ENCODE measurements at places on chromosomes 5 and 9.

GRCh38 chr5:17966640-17967402 is 332.6 kb downstream of the TAF11L14 start:
- DNase-seq, result no peak

- no peak for DNase-seq
These were observed 5.1 kb upstream of the NFIB start for GRCh38 chr9:14318934-14319580.

DNA sequence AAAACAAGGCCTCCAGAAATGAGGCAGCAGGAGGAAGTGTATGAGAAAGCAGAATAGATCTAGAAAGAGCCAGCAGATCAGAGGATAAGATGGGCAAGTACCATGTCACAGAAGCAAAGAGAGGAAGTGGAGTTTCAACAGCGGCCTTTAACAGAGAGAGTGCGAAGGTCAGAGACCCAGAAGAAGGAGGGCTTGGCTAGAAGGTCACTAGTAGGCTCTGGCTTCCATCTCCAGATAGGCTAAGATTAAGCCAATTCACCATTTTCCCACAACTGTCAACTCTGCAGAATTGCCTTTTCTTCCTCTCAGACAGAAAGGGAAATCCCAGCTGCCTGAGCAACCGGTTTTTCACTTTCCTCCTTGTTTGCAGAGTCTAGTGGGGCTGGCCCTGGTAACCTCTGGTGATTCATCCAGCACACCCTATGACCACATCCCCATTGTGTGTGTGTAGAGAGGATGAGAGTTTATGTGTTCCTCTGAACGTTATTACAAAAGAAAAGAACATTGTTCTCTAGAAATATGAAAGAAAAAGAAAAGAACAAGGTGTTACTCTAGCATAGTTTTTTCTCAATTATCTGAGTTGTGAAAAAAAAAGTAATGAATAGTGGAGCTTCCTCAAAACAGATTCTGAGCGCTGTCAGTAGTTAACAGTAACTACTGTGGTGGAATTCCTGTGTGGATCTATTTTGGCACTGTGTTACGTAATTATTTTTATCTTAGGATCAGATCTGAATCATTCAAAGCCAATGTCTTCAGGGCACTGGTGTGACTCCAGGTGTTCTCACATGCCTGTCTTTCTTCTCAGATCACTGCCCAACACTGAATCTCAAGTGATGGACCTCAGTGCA is 220.4 kb downstream of the ARRDC3 start:
- DNase-seq, result no peak

- no peak for DNase-seq
These were observed 26.3 kb upstream of the NDFIP1 start for GRCh38 chr5:142082182-142082781.

DNA sequence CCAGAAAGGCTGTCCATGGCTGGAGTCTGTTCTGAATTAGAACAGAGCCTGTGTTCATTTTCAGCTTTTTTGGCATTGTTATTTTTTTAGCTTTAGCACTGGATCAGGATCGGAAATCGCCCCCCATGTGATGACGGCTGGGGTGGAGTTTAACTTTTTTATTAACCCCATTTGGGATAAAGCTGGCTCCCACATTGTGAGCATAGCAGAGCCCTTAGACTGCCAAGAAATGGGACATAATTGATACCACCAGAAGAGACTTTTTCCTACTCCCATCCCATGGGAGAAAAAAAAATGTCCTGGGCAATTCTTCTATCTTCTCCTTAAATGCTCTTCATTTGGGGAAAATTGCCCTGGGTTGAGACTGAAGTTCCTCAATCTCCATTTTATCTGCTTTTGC is 52.4 kb downstream of the SLIT3 start:
- DNase-seq, result no peak

DNA sequence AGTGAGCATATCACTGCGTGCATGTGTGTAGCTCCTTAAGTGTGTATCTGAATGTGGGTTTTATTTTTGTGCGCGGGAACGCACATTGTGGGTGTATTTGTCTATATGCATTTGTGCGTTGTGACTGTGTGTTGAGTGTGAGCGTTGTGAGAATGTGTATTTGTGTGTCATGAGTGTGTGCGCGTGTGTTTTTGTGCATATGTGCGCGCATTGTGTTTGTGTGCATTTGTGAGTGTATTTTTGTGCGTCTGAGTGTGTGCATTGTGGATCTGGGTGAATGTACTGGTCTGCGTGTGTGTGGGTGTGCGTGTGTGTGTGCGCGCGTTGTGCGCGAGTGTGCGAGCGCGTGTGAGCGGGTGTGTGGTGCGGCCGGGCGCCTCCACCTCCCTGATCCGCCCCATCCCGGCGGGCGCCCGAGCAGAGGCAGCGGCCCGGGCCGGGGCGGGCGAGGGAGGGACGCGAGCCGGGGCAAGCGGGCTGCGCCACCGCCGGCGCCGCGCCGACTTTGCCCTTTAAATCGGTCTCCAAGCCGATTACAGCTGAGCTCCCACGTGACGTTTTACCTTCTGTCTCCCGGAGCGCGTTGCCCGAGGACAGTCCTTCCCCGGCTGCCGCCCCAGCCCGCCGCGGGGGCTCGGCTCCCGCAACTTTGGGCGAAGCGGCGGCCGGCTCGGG is at the start of gene RASGRF2:
RASGRF2 (plus strand) TSS at position 596 of the 675 bp plus-strand sequence. CDS start 376 bp downstream, outside the sequence.
- DNase-seq, result no peak

- DNase-seq, result no peak
These were observed 49.7 kb downstream of the YIPF5 start for GRCh38 chr5:144120661-144121180.

GRCh38 chr9:29060041-29060440 is 1486.8 kb upstream of the C9orf72 start:
- no peak for DNase-seq

GRCh38 chr9:91253488-91253887 is 108.2 kb downstream of the AUH start:
- DNase-seq, result no peak

DNA sequence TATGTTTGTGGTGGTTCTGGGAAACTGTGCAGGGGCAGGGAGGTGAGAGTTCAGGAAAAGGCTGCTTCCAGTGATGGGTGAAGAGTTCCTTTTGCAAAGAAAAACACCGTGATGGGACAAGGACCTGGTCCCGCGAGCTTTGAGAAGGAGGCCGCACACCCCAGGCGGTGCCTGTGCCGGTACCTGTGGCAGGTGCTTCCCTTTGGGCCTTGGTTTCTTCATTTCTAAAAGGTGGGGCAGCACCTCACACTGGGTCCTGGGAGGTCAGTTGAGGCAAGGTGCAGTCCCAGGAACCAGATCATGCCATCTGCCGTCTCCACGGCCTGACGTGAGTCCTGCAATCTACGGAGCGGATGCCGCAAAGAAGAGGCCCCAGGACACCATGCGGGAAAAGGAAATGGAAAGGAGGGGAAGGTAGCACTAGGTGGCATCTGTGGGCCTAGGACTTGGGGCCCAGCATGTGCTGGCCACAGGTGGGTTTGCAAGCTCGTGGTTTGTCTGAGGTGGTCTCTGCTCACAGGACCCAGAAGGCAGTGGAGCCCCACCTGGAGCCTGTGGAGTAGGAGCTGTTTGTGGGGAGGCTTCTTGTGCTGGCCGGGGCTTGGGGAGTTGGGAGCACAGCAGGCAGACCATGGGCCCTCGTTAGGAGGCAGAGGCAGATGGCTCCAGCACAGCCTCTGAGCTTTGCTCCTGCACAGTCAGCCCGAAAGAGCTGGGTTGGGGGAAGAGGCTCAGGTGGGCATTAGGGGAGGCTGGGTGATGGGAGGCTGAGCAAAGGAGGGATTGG is 131.6 kb downstream of the CACNA1B start:
- no peak for DNase-seq

DNA sequence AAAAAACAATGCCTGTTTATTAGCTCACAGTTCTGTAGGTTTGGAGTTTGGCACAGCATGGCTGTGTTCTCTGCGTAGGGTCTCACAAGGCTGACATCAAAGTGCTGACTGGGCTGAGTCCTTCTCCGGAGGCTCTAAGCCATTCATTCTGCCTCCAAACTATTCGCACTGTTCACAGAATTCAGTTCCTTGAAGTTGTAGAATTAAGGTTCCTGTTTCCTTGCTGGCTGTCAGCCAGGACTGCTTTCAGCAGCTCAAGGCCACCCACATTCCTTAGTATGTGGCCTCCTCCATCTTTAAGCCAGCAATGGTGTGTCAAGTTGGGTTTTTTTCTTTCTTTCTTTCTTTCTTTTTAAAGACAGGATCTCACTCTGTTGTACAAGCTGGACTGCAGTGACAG is 161.9 kb downstream of the CDH6 start:
- DNase-seq, result no peak

- no peak for DNase-seq
These were observed 145.1 kb upstream of the DAB2 start for GRCh38 chr5:39569857-39570256.

DNA sequence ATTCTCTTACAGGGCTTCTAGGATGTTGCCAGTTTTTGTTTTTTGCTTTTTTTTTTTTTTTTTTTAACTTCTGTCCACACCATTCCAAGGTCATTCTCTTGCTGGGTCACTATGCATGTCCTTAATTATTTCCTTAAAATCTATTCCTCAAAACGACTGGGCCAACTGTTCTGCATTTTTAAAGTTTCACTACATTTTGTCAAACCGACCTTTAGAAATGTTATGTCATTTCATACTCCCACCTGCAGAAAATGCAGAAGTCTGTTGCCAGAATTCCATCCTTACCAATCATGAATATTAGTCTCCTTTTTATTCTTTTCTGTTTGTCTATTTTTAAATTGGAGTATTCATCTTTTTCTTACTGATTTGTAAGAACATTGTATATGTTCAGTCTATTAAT is 295.5 kb downstream of the ZSWIM6 start:
- DNase-seq, result no peak

- DNase-seq, result no peak
These were observed 19.4 kb upstream of the KCNIP1 start for GRCh38 chr5:170484459-170484831.

GRCh38 chr9:36258996-36259533 is 817 bp upstream of the GNE start:
- no peak for DNase-seq

DNA sequence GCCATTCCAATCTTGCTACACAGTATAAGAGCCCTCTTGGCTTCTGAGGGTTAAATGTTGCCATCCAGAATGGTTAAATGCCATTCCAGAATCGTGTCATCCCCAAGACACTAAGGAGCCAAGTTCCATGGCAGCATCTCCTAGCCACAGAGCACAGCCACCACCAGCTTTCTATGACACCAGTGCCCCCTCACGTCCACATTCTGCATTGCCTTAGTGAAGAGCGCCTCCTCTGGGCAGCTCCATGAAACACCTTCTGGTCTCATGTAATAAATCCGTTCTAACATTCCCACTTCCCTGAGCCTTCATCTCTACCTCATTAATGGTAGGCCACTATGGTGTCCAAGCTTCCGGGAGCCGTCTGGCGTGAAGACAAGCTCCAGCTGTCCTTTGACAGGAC is 12.4 kb downstream of the CBY3 start:
- no peak for DNase-seq

DNA sequence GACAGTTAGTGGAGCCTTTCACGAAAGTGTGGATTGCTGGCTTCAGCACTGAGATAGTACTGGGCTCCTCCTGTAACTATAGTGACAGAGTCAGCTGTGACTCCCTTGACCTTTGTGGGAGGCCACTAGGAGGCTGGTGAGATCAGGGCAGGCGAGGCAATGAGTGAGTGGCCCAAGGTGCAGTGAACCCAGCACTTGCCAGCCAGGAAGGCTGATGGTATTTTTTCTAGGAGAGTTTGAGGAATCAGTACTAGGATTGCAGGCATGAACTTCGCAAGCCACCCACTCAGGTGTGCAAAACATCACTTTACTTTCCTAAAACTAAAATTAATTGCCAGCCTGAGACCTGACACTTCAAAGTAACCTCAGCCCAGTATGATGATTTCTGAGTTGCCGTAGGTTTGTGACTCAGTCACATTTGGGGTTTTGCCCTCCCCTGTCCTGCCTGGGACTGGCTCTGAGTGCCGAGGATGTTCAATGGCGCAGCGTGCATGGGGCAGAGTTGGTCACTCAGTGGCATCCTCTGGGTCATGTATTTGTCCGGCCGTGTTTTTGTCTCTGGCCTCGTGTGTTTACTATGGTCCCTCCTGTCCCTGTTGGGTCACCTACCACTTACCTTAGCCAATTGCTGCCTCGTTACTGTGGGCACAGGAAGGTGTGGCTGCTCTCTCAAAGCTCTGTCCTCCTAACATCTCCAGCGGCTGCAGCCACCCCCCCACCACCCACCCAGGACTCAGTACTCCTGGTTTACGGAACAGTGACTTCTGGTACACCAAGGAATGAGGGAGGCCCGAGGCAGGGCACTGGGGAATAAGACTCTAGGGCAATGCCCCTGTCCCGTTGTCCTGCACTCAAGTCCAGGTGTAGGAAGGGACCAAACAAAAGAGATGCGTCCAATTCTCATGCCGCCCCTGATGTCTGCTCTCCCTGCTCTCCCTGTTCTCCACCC is 67.2 kb downstream of the IL31RA start:
- DNase-seq, result no peak

DNA sequence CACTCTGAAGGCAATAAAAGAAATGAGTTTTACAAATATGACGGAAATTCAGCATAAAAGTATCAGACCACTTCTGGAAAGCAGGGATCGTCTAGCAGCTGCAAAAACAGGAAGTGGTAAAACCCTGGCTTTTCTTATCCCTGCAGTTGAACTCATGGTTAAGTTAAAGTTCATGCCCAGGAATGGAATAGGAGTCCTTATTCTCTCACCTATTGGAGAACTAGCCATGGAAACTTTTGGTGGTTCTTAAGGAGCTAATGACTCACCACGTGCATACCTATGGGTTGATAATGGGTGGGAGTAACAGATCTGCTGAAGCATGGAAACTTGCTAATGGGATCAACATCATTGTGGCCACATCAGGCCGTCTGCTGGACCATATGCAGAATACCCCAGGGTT is 93.5 kb upstream of the RGMB start:
- no peak for DNase-seq

DNA sequence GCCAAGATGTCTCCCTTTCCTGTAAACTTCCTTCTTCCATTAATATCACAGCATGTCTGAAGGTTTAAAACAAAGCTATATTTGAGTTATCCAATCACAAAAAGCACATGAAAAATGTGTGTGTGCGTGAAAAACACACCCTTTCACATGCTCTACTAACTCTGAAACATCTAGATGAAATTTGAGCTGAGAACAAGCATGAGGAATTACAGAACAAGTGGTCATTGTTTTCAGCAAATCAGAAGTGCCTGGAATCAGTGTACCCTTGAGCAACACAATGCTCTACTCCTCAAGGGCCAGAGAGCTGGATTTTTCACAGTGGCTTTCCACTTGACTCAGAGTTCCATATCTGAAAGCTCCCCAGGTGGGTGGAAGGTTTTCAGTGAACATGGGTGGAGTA is 255.9 kb downstream of the PSAT1 start:
- no peak for DNase-seq

- no peak for DNase-seq
These were observed 27.6 kb downstream of the TPPP start for GRCh38 chr5:665541-665955.

DNA sequence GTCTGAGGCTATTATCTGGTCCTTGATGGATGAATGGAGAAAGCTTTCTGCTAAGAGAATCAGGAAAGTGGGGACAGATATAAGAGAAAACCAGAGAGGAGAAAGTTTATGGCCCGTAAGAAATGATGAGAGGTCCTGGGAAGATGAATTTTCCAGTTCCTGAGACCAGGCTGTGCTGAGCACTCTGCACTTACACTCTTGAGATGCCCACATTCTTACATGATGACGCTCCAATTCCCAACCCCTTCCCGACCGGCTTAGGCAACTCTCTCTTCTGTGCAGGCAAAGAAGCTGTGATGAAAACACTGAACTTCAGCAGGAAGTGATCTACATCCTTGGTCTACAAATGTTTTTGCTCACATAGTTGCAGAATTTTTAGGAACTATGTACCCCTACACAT is 417.0 kb downstream of the ARHGEF28 start:
- DNase-seq, result no peak
